ENCODE measurements at places on chromosomes 16 and 17.

DNA sequence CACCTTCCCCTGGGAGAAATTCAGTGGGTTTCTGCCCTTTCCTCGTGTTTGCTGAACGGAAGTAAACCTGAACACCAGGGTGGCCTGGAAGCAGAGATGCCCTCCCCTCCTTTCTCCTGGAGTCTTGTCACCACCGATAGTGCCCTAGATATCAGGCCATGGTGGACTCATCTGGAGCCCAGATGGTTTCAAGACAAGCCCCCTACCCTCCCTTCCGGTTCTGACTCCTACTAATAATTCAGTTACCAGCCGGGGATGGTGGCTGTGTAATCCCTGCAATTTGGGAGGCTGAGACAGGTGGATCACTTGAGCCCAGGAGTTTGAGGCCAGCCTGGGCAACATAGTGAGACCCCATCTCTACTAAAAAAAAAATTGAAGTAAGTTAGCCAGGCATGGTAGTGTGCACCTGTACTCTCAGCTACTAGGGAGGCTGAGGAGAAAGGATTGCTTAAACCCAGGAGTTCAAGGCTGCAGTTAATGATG is 2.4 kb downstream of the ZNF469 start:
- DNase-seq, result no peak

DNA sequence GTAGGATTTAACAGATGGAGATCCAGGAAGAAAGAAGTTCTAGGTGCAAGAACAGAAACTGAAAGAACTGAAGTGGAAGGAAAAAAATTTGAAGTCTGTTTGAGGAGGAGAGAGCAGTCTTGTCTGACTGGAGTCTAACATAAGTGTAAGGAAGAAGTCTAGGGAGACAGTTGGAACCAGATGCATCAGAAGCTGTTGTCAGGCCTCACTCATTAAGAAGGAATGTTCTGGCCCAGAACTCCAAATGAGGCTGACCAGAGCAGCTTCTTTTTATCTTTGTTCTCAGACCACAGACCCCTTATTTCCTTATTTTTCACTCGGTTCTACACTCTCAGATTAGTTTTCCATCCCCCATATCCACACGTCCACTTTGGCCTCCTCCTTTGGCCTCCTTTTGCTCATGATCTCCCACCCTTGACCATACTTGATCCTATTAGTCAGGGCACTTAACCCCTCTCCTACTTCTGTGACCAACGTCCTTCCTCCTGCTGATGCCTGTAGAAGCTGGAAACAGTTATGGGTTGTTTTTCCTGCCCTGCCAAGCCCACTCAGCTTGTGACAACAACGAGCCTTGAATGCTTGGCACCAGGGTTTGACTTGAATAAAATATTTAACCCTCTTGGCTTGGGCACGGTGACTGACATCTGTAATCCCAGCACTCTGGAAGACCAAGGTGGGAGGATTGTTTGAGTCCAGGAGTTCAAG is 7.0 kb upstream of the MYH2 start:
- no peak for DNase-seq

DNA sequence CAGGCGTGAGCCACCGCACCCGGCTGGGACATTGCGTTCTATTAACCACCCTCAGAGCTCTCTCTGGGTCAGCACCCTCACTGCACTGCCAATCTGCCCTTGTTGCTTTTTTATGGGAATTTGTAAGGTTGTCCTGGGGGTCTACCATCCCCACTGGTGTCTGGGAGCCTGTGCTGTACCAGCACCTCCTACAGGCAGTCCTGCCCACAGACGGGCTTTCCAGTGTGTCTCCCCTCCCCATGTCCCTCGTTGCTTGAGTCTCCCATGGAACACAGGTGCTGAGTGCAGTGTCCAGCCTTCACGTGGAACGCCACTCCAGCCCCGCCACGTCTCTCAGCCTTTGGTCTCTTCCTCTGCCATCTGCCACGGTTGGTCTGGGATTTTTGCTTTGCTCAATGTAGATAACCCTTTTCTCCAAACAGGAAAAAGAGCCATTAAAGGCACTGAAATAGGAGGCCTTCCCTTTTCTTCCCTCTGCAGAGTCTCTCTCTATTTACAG is 68.0 kb upstream of the CBX4 start:
- DNase-seq, result no peak

DNA sequence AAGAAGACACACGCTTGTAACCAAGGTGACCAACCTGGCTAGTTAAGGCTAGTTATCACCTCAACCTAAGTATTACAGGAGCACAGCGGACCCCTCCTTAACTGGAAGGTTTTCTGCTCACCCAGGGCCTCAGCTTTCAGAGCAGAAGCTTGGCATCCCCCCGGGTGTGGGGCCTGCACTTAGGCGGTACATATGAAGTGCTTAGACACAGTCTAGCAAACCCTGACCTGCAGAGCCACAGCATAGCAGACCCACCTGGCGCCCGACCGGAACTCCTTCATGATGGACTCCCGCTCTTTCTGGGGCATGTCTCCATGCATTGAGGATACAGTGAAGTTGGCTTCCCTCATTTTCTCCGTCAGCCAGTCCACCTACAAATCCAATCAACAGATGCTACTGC is 9.8 kb downstream of the EIF4A3 start:
- no peak for DNase-seq

DNA sequence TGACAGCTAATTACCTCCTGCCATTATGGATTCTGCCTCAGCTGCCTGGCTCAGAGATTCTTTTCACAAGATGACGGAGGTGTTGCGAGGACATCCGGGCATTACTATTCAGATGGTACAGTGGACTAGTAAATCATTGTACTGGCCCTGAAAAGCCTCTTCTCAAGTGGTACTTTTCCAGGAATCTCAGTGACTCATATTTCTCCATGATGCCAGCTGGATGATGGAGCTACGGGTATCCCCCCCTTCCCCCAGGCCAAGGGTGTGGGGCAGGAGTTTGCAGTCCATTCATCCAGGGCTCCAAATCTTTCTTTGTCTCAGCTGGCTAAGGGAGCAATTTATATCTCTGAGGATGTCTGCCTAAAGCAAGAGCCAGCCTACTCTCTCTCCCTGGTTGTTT is 107.7 kb upstream of the GPR139 start:
- no peak for DNase-seq

- no peak for DNase-seq
These were observed 20.0 kb upstream of the PABPN1L start for GRCh38 chr16:88886420-88886844.

- DNase-seq, result no peak
These were observed 3.7 kb upstream of the SRCIN1 start for GRCh38 chr17:38609280-38610031.

DNA sequence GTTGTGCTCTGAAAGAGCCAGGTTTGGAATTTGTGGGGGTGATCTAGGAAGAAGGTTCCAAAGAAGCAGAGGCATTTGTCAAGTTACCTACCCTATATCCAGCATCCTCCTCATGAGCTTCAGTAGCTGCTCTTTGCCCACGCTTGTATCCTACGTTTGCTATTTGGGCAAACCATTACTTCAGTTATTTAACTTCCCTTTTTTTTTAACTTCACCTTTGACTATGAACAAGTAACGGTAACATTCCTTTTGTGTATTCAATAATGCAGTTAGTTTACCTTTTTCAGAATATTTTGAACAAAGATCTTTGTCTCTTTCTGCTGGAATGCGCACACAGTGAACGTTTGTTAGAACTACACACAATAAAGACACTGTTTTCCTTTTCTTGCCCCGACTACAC is 41.5 kb downstream of the CYB5B start:
- no peak for DNase-seq

GRCh38 chr17:34386343-34386696 is 23.3 kb upstream of the CCL1 start:
- DNase-seq, result no peak

- DNase-seq, result no peak
These were observed 18.7 kb downstream of the TSPOAP1 start for GRCh38 chr17:58309918-58310259.

GRCh38 chr16:17529982-17530760 is 59.4 kb upstream of the XYLT1 start:
- peak; percentile 52 for DNase-seq

DNA sequence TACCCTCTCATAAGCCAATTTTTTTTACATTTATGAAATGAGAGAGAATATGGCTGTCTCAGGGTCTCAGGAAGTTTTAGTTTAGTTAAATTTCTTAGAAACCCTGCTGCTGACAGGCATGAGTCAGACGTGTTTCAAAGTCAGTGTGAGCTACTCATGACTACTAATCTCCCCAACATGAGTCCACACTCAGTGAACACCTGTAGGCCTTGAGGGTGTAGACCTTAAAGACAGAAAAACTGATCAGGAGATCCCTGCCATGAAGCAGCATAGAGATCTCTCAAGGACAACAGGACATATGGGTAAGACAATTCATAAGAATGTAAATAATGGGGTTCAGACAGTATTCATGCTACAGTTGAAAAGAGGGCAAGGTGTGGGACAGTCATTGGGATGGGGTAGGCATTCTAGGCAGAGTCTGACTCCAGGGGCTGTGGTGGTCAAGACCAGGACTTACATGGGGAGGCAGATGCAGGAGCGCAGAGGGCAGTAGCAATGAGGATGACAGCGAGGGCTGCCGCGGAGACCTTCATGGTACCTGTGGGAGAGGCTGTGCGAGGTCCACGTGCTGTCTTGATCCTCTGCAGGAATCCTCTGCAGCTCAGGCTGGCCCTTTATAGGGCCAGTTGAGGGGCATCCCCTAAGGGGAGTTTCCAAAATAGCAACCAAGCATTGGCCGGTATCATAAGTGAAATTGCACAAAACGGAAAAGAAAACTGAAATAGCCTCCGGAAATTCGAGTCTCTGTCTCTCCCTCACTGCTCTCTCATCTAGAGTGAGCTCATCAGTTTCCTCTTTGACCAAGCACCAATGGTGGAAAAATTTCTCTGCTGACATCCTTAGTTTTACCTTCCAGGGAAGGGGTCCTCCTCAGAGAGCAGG is at the start of gene CCL5:
CCL5 (minus strand) TSS at position 588 of the 882 bp plus-strand sequence.
- DNase-seq, result peak; percentile 76

GRCh38 chr17:40470932-40471828 is 27.9 kb downstream of the IGFBP4 start:
- DNase-seq, result no peak

GRCh38 chr16:47599512-47599911 is 138.4 kb downstream of the PHKB start:
- no peak for DNase-seq

DNA sequence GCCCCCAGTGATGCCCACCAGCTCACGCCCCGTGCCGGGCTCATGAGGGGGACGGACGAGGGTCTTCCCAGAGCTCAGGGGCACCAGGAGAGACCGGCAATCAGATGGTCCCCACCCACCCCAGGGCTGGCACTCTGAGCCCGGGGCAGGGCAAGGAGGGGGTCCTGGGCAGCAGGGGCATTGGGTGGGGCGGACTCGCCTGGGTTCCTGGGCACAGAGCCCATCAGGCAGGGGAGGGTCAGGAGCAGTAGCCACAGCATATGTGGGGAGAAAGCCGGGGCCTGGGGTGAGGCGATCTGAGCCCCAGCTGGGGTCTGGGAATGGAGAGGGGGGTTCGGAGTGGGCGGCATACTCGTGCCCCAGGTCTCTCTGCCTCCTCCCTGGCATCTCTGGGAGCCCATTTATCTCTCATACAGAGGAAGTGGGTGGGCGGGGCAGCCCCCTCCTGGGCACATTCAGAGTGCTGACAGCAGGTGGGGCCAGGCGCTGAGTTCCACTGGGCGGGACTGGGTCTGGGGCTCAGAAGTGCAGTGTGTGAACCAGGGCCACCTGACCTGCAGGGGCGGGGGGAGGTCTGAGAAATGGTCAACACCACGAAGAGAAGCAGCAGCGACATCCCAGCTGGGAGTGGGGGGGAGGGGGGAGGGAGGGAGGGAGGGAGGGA is 20.5 kb upstream of the UBE2I start:
- DNase-seq, result no peak

DNA sequence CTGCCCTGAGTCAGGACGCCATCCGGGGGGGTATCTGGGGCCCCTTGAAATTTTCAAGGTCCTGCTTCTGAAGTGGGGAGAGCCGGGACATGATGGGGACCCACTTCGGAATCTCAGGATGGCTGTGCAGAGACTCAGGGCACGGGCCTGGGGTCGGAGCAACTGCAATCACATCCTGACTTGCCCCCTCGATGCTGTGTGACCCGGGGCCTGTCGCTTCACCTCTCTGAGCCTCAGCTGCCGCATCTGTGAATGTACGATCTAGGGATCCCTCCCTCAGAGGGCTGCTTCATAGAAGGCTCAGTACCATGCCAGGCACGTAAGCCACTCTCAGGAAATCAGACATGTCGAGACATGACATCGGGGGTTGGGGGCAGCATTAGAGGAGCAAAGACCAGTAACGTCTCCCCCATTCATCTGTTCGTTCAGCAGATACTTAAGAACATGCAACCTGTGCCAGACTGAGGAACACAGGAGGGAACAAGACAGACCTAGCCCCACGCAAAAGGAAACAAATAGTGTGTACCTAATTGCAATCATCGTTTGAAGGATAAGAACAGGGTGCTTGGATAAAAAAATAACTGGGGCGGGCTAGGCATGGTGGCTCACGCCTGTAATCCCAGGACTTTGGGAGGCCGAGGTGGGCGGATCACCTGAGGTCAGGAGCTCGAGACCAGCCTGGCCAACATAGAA is 229.6 kb downstream of the PARN start:
- no peak for DNase-seq

DNA sequence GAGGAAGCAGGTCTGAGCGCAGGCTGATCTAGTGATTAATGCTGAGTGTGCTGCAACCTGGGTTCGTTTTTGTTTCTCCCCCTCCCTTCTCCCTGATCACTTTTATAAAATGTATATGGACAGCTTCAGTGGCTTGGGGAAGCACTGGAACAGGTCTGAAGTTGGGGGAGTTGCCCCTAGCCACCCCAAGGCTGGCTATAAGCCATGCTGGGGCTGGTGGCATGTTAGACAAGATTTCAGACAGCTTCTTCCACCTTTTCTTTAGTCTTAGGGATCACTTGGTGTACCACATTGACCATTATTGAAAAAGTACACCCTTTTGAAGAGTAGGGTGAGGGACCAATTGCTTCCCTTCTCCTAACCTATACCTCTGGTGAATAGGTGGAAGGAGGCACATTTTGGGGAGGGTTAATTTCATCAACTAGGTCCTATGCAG is 3.8 kb upstream of the VAC14 start:
- DNase-seq, result no peak

DNA sequence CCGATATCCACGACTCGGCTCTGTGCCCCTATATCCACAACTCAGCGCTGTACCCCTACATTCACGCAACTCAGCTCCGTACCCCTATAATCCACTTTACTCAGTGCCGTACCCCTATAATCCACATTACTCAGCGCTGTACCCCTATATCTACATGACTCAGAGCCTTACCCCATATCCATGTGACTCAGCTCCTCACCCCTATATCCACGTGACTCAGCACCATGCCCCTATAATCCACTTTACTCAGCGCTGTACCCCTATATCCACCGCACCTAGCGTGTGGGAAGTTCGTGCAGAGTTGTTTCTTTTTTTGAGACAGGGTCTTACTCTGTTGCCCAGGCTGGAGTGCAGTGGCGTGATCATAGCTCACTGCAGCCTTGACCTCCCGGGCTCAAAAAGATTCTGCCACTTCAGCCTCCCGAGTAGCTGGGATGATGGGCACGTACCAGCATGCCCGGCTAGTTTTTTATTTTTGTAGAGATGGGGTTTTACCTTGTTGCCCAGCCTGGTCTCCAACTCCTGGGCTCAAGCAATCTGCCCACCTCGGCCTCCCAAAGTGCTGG is 17.4 kb downstream of the CYB5D2 start:
- no peak for DNase-seq

Measured in GM19239 (cell line).